ENCODE measurements at places on chromosomes 6 and 20. TPM values are rescaled to one million over a fixed set of nuclear protein-coding genes. Genes with fewer than 3 reads are reported as not detected.

Gene CDH26
- 1.0 TPM for total RNA-seq

Gene SYNDIG1
- total RNA-seq: not detected

GRCh38 chr6:160076009-160076408 is 45.6 kb upstream of the SLC22A1 start:
- no peaks in the 10 kb centered on the region for H3K4me1 ChIP-seq
- H3K27ac ChIP-seq: no peak overlapping the region
- no peak overlapping the region for H3K4me3 ChIP-seq

Gene CGA
- total RNA-seq: 0.62 TPM

DNA sequence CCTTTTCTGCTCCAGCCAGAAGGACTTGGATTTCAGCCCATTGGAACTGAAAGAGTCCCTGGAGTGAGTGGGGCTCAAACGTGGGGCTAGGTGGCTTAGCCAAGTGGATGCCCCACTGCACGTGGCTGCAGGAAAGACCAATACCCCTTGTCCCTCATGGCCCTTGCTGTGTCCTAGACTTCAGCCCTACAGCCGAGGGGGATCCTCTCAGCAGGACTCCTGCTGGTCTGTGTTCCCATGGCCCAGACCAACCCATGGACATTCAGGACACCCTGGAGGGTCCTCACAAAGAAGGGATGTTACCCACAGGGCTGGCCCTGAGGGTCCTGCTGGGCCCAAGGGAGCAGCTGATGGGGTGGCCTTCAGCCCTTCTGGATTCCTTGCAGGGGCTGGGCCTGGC is 30.0 kb upstream of the PHACTR3 start:
- H3K27me3 ChIP-seq: no peaks in the 10 kb centered on the region
- no peak for DNase-seq
- H3K27ac ChIP-seq: no peak overlapping the region
- no peak overlapping the region for H3K4me3 ChIP-seq

Gene PBOV1
- not detected for total RNA-seq

DNA sequence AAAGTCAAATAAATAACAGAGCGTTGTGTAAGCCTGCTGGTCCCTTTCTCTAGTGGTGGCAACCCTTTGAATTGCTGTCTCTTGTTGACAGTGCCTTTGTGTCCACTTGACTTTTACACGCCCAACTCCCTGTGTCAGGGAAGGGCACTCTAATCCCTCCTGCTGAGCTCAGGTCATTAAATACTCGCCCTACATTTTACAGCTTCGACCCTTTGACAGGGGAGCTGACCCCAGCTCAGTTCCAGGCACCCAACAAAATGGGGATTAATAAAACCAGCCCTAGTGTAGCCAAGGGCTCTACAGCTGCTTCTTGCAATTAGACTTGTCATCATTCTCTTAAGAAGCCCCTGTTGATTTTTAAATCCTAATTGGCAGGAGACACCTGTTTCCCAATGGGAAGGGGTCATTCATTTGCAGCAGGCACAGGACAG is 308.2 kb downstream of the EYA4 start:
- DNase-seq: no peak
- H3K27ac ChIP-seq: no peak overlapping the region
- H3K36me3 ChIP-seq: no peaks in the 10 kb centered on the region

DNA sequence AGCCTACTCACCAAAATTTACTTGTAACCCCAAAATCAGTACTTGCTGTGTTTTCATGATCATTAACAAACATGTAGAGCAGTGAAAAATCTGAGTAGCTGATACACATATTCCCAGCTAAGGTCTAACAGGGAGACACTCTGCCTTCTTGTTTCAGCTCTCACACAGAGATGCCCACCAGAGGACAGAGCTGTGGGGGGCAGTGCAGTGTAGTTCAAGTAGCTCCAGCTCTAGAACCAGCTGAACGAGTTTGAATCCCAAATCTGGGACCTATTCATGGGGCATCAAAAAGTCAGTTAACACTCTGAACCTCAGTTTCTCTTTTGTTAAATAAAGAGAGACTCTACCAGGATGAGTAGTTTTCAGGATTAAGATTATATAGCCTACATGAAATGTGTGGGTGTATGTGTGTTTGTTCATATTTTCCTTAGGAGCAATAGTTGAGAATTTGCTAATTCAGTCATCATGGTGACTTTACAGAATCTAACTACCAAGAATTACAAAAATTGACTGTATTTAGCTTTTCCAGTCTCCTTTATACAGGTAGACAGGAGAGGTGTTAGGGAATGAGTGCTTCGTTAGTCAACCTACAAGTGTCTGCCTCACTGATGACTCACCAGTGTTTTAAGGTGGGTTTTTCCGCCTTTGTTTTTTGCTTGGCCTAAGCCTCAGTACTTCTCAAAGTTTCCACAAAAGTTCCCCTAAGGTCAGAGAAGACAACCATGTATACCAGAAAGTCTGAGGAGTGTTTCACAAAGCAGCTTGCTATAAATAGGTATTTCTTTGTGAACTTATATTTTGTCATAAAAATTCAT is 164.0 kb upstream of the RUNX2 start:
- no peak overlapping the region for H3K27ac ChIP-seq
- H3K36me3 ChIP-seq: no peaks in the 10 kb centered on the region
- H3K4me1 ChIP-seq: no peaks in the 10 kb centered on the region
- H3K4me3 ChIP-seq: no peak overlapping the region
- no peaks in the 10 kb centered on the region for H3K27me3 ChIP-seq

- H3K4me1 ChIP-seq: no peaks in the 10 kb centered on the region
- peaks cover 48% of the 10 kb centered on the region for H3K27me3 ChIP-seq
- no peak for DNase-seq
Observed at GRCh38 chr20:46104262-46104661, 13.9 kb upstream of the CD40 start.
